ENCODE measurements at places on chromosomes 4 and X.

DNA sequence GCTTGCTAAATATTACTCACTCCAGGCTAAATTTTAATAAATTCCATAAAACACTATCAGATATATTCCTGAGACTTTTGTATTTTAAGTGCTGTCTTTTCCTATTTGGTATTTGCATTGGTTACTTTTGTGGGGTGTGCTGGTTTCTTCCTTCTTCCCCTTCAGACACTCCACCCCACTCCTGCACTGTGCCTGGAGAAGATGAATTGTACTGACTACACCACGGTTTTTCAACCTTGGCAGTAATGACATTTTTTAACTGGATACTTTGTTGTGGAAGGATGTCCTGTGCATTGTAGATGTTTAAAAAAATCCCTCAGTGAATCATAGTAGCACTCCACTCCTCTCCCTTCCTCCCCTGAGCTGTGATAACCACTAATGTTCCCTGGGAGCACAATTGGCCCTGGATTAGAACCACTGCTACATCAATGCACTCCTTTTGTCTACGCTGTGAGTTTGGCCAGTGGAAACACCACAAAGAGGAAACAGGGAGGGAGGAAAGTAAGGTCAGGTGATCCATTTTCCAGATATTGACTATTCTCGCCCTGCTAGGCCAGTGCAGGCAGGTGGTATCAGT, 36.3 kb downstream of the SNCA start:
- DNase-seq, result no peak

- peak; percentile 4 for DNase-seq
These were observed 48.2 kb upstream of the GC start for GRCh38 chr4:71832049-71832448.

DNA sequence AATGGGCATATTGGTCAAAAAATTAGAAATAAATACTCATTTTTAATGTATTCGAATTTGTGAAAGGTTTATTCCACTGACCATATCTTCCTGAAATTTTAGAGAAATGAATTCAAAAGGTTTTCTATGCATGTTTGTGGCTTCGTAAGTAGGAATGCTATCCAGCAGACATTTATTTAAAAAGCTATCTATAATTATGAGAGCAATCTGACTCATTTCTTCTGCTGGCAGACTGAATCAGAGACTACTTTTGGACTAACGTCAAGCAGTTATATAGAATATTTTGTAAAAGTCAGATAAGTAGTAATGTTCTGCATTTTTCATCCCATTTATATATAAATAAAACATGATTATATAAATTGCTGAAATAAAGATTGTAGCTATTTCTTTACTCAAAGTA, 125.0 kb downstream of the SPCS3 start:
- no peak for DNase-seq

DNA sequence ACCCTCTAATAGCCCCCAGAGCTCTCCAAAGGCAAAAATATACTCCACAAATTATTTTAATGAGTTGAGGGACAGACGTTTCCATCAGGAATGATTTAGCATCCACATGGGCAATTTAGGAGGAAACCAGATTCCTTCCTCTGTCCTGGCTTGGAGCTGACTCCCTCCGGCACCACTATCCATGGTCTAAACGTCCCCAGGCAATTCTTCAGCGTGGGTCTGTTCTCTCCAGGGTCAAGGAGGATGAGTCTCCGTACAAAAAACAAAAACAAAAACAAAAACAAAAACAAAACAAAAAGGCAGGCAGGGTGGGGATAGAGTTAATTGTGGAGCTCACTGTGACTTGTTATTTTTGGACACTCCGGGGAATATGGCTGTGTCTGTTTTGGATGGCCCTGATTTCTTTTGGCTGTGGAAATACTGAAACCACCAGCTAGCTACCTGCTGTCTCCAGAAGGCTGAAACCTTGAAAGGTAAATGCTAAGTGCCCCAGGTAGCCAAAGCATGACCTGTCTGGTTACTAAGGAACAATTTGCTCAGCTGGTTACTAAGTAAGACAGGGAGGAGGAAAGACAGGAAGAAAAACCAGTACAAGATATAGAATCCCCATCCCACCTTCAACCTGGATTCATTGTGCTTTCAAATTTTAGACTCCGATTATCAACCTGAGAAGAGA, 419.1 kb upstream of the LCORL start:
- DNase-seq, result no peak

DNA sequence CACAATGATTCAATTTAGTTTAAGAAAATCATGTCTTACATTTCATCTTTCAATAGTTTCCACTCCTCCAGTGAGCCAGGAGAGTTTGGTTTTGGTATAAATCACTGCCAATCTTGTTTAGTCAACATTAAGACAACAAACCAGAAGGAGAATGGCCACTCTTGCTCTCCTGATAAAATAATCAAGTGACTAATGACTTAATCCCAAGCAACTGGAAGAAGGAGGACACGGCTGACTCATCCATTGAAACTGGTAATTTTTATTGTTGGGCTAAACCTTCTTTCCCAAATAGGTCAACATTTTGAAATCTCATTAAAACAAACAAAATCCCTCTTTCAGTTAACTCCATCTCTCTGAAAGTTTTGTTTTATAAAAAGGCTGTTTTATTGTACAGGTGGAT, 230.2 kb downstream of the CLCN4 start:
- no peak for DNase-seq

DNA sequence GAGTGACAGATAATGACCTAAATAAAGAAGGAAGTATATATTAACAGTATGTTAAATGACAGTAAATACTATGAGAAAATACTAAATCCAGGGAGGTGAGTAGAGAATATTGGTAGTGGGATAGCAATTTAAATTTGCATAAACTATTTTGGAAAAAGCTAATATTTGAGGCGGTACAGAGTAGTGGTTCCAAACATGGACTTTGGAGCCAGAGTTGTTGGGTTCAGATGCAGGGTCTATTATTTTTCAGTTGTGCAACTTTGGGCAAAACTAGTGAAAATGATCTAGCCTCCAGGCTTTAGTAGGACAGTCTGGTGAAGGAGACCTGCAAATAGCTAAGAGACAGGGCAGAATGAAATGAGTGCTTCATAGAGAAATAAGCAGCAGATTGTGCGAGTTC, 84.8 kb upstream of the SOX3 start:
- DNase-seq, result no peak

DNA sequence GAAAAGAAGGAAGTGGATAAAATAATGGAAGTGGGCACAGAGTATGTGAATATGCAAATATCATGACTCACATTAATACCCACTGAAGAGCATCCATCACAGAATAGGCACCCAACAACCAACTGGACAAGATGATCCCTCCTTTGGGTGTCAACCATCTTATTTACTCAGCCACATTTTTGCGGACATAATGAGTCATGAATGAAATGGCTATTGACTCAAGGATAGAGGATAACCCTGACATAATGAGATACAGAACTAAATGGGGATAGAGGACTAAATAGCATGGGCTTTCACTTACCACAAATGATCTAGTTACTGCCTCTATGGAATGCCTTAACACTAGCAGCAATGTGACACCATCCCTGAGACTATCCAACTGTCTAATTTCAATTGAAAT, 224.7 kb downstream of the ANTXR2 start:
- no peak for DNase-seq

DNA sequence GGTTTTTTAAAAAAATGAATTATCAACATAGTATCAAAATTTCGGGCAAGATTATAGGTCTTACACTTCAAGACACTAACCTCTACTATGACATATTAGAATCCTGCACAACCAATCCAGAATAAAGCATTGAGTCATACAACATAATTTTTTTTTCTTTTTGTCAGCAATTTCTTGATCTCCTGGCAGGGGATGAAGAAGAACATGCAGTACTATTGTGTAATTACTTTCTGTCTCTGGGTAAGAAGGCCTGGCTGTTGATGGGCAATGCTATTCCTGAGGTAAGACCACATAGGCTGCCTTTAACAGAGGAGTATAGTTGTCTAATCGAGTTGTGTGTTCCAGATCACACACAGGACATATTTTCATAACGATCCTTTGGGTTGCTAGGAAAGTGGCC, 67.5 kb downstream of the FBXL5 start:
- DNase-seq, result no peak

DNA sequence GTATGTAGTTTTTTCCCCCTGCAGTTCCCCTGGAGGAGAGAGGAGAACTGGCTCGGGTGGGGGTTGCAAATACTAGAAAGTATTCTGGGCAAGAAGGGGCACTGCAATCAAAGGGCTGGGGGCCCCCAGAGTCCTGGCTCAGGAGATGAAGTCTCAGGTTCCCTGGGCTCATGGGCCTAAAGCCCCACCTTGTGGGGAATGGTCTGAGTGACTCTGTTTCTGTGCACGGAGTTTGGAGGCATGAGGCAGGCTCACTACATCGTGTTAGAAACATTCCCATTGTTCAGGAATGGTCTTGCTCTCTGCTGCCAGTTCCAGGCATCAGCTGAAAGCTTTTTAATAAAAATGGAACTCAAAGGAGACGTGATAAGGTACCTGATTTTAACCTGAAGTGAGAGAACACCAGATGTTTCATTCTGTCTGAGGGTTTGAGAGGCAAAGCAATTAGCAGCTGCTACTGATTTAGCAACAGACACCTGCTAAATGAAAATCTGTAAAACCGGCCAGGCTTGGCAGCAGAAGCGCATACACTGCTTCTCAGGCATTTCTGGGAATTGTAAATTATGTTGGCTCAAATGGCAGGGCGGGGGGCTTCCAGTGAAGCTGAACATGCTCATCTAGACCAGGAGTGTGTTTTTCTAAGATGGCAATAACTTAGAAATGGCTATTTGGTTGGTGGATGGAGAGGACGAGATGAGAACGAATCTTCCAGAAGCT, 122.7 kb downstream of the TMEM164 start:
- no peak for DNase-seq

GRCh38 chr4:160709546-160709945, 1454.3 kb downstream of the FSTL5 start:
- no peak for DNase-seq

- DNase-seq, result no peak
These were observed 87.3 kb downstream of the LCORL start for GRCh38 chr4:17934286-17934685.

- DNase-seq, result no peak
These were observed 303.6 kb upstream of the FAT1 start for GRCh38 chr4:187027272-187027671.

- DNase-seq, result no peak
These were observed 56.2 kb downstream of the ADRA2C start for GRCh38 chr4:3822230-3822947.

DNA sequence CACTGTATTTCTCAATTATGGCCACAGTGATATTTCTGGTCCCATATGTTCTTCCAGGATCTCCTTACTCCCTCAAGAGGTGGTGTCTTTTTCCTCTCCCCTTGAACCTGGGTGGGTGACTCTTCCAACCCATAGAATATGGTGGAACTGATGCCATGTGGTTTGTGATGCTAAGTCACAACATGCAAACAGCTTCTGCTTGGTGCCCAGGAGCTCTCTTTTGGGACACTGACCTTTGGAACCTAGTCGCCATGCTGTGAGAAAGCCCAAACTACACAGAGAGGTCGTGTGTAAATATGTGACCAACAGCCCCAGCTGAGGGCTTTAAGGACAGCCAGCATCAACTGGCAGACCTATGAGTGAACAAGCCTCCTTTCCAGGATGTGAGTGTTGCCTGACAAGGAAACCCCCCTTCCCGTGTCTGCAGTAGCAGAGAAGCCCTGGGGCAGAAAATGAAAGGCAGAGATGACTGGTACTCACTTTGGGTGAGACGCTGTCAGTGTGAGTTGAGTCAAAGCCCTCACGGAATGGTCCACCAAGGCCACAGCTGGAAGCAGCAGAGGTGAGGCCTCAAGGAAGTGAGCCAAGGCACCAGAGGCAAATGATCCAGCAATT, 223.4 kb downstream of the BCOR start:
- DNase-seq, result no peak

DNA sequence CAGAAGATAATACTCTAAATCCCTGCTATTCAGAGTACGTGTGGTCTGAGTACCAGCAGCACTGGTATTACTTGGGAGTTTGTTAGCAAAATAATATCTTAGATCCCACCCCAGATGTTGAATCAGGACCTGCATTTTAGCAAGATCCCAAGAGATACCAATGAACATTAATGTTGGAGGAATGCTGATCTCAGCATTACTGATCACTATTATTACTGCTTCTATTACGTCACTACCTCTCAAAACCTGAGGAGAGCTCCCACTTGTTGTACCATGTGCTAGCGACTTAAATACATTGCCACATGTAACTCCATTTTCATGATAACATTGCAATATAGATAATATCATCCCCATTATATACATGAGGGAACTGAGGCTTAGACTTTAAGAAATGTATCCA, 185.2 kb downstream of the SPRY1 start:
- DNase-seq, result no peak

DNA sequence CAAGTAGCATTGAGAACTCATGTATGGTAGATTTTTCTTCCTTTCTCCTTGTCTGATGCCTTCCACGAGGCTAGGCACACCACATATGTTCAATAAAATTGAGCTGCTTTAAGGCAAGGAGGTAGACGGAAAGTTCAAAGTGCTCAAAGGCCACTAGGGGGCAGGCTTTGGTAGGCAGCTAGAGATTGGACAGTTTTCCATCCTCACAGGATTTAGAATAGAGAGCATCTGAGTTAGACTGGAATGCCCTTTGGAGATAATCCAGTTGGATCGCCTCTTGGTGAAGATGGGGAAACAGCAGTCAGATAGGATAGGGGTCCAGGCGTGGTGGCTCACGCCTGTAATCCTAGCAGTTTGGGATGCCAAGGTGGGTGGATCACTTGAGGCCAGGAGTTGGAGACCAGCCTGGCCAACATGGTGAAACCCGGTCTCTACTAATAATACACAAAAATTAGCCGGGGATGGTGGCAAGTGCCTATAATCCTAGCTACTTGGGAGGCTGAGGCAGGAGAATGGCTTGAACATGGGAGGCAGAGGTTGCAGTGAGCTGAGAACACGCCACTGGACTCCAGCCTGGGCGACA, 30.4 kb downstream of the ELF4 start:
- peak; percentile 72 for DNase-seq

DNA sequence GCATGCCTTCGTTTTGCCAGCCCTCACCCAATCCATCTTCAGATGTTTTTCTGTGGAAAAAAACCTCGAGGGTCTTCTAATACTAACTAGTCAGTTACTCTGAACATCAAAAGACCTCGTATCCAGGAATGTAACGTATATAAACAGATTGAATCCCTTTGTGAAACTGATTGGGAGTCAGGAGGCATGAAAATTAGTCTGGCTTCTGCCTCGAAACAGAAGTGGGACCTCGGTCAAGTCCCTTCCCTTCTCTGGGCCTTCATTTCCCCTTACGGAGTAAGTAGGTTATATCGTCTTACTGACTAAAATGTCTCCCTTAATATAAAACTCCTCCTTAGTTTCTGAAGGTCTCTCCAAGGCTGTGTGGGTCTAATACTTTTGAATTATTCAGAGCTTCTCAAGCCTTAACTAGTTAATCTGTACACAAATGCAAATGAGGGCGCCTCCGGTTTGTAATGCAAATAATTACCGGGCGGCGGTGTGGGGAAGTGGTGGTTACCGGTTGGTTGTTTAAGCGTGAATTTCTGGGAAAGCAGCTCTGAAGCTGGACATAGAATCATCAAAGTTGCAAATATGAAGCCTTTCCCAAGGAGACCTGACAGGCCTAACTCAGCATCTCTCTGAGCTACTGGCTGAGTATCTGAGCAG, 11.4 kb upstream of the NKRF start:
- DNase-seq, result no peak

GRCh38 chr4:94285666-94286065, 57.0 kb downstream of the HPGDS start:
- DNase-seq, result no peak
